Stimulated activated CD4-positive, alpha-beta T cell treated with anti-CD3 and anti-CD28 coated beads, Interleukin-1b, Interleukin-23, amount 100 ng/mL, for 4 hours (primary cell): ENCODE measurements at places on chromosomes 1 and 21.

GRCh38 chr21:15701830-15702229 is 28.0 kb upstream of the USP25 start:
- no peak for DNase-seq

- DNase-seq, result no peak
Observed at GRCh38 chr1:18738126-18738525, 107.5 kb downstream of the PAX7 start.

DNA sequence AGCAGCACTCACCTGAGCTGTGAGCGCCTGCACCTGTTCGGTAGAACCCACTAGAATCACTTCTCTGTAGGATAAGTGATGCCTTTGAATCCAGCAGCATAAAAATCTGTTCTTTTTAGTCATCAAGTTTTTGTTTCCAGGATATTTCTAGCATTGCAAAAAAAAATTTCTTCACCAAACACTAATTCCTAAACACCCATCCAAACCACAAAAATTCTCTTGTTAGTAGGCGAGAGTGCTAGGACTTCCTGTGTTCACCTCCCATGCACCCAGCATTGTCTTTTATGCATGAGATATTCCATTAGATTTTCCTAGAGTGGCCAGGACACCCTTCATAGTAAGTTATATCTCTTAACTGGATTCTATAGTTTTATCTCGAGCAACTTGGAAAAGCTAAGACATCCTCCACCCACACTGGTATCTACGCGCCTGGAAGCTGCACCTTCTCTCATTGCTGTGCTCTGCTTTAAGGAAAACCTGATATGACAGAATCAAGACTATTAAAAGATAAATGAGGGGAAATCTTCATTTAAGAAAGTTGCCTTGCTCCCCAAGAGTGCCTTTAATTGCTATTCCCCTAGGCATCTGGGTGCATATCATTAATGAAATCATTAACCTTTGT is 12.3 kb downstream of the SERTAD4 start:
- DNase-seq, result no peak

DNA sequence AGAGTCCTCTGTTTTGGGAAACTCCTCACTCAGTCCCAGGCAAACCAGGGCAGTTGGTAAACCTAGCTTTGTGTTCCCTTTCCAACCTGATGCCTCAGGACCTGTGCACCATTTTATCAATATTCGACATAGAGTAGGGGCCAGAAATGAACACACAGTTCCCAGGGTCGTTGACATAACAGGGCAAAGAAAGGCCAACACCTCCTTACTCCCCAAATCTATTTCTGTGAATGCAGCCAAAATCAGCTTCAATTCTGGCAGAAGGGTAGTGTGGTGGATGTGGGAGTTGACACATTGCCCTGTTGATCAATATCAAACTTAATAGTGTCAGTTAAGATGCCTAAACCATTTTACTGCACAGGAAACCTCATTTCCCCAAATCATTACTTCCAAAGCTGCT is 104.6 kb upstream of the SPATA6 start:
- DNase-seq, result no peak

DNA sequence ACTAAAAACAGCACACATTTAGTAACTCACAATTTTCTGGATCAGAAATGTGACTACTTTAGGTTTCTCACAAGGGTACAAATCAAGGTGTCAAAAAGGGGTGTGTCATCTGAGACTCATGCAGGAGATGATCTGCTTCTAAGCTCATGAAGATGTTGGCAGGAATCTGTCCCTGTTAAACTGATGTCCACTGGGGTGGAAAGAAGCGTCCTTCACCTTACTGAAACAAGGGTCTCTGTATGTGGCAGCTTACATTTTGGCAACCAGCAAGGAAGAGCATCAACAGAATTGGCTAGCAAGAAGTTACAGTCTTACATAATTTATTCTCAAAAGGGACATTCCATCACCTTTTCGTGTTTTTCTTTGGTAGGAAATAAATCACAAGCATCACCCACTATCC is 1223.8 kb downstream of the AMY1C start:
- DNase-seq, result no peak

DNA sequence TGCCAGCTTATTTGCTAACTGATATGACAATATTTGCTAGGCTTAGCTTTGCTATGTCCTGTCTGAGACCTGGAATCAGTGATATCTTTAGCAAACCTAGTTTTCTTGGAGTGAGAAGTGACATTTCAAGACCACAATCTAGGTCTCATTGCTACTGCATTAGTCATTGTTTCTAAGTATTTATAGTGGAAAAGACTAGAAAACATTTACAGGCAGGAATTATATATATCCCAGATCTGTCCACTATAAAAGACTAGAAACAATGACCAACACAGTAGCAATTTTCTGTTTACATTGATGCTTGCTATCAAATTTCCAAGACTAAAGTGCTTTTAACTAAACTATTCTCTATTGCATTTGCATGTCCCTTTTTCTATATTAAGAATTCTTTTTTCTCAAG is 5.0 kb upstream of the RGS18 start:
- DNase-seq, result no peak

GRCh38 chr1:226799634-226800281 is 60.7 kb upstream of the ITPKB start:
- DNase-seq, result no peak

DNA sequence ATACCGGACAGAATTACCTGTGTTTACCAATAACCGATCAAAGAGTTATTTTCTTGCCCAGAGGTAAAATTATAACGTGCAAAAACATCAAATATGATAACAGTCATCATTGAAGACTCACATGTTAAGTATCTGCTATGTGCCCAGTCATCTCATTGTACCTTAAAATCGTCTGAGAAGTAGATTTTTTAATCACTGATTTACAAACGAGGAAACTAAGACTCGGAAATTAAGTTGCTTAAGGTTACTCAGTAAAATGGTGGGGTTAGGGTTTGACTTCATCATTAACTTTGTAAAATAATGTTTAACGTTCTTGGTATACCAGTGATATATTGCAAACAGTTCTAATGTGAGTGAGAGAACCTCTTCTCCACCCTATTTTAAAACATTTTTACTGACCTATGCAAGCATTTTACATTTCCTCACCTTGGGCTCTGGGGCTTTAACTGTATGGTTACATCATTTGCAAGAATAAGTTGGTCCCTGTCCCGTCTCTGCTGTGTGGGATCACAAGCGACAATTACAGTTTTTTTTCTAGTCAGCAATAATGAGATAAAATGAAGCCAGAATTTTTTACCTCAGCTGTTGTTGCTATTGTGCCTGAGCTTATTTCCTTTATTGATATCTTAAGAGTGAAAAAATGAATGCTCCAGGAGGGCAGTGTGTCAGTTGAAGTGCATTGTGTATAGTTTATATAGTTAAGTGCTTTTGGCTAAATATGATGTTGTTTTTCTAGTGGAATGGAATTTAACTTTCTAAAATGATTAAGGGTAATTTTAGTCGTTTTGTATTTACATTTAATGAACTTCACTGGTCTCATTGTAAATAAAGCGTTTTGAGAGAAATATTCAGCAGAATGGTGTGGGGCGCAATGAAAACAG is 2.7 kb downstream of the RPRD2 start:
- DNase-seq, result no peak

- DNase-seq, result no peak
Observed at GRCh38 chr1:164713456-164714207, 154.6 kb downstream of the PBX1 start.

DNA sequence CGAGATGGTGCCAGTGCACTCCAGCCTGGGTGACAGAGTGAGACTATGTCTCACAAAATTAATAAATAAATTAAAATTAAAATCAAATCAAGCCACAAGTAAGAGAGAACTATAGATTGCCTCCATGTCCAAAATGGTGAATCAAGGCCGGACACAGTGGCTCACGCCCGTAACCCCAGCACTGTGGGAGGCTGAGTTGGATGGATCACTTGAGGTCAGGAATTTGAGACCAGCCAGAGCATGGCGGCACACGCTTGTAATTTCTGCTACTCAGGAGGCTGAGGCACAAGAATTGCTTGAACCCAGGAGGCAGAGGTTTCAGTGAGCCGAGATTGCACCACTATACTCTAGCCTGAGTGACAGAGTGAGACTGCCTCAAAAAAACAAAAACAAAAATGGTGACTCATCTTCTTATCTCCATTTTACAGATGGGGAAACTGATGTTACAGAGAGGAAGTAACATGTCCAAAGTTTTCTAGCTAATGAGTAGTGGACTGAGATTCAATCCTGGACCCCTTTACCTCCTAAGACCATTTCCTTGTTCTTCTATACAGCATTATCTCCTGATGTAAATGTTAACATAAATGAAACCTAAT is 99.0 kb upstream of the HNRNPU start:
- no peak for DNase-seq

- DNase-seq, result no peak
Observed at GRCh38 chr1:44647896-44648295, 26.4 kb downstream of the TMEM53 start.
